ENCODE measurements at places on chromosomes 11 and 22.

DNA sequence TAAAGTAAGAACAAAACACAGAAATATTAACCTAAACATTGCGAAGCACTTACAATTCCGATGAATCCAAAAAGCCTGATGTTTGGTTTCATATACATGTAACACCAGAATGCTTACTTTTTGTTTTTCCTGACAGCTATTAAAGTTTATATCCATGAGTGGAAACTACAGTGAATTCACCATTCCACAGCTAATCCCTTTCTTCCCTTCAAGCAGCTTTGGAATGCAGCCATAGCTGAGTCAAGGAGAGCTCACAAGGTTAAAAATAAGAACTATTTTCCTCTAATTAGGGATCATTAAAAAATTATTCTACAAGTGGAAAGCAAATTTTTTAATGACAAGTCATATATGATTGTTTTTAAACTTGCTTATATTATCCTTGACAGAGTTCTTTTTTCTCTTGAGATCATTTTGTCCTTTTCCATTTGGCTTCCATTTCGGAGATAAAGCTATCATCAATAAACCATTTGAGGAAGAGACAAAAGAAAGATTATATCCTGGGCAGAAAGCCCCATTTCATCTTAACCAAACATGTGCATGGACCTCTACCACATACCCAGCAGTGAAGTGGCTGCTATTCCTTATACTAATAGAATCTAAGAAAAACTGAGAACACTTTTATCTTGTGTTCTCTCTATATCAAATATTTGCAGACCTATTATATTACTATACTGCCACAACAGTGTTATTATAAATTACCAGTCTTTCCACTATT lies 19.7 kb upstream of the FIBIN start:
- no peak for DNase-seq

- DNase-seq = no peak
These were observed 13.6 kb downstream of the LRRC75B start for GRCh38 chr22:24579258-24579601.

GRCh38 chr11:45141631-45142030 lies 4.8 kb upstream of the PRDM11 start:
- no peak for DNase-seq

GRCh38 chr11:134584706-134585445 lies 172.8 kb upstream of the B3GAT1 start:
- no peak for DNase-seq

DNA sequence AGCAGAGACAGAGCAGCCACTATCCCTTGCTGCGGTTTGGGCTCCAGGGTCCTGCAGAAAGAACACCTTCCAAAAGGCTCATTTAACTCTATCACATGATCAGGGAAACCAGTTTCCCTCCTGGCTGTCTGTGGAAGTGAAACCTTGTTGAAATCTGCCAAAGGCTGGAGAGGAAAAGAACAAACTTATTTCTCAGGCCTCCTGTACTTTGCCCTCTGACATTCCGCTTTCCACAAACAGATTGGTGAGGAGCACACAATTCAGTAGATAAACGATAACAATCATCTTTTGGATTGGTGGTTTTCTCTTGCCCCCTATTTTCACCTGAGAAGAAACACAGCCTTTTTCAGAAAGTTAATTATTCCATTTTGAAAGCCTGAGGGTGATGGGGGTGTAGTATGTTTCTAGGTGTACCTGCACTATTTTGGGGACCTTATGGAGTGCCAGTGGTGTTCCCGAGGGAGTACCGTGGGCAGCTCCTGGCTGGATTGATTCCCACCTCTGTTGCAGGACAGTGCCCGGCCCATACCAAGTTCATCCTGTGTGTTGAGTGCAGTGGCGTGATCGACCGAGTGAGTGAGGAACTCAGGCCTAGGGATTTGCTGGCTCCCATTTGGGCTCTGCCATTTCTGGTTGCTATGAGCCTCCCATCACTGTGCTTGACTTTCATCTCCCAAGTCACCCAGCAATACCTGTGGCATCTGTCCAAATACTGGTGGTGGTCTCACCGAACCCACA lies 102.0 kb downstream of the TBC1D22A start:
- DNase-seq = no peak

Data from stimulated activated CD4-positive, alpha-beta T cell treated with anti-CD3 and anti-CD28 coated beads, Interleukin-12 subunit alpha, Interleukin-12 subunit beta, amount 100 ng/mL, for 4 hours (primary cell).